ENCODE measurements at places on chromosomes 11 and 22.
A peak's percentile ranks its signal among the peaks of the same experiment; 100 is the strongest.

DNA sequence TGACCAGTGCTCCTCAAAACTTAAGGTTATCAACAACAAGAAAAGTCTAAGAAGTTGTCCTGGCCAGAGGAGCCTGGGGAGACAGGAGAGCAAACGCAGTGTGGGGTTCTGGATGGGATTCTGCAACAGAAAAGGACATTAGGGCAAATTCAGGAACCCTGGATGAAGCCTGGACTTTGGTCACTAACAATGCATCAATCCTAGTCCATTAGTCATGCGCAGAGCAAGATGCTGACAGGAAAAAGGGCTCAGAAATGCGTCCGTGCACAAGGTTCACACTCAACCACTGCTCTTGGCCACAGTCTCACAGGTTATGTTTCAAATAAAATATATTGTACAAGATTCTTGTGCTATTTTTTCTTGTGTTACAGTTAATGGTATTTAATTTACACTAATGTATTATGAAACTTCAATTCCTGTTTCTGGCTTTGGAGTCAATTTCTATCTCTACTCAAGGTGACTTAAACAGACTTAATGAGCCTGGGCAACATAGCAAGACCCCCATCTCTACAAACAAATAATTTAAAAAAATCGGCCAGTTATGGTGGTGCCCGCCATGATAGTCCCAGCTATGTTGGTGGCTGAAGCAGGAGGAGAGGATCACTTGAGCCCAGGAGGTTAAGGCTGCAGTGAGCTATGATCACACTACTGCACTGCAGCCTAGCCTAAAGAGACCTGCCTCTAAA is 13.6 kb downstream of the GNB1L start:
- no peak for DNase-seq

DNA sequence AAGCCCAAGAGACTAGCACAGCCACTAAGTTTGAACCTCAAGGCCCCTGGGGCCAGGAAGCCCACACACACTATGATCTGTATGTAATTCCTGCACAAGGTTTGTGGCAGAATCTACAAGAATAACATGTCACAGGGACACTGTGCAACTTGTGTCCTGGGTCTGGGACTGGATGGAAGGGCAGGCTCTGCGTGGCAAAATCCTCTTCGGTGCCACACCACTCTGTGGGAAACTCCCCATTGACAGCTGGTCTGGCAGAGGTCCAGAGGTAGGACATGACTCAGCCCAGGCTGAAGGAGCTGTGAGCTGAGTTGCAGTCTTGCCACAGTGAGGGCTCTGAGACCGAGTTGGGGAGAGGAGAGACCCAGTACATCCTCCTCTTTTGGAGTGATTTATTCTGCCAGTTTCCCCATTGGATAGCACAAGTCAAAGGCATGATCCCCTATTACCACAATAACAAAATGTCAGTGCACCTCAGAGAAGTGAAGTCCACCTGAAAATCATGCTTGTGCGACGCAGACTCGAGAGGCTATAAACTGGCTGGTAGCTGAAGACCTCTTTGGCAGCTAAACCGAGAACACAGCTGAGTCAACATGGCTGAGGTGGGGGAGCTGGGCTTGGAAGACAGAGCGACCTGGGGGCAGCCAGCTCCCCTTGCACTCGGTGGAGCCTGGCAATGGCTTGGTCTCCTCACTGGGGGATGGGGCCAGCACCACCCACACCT is 23.3 kb upstream of the SERPIND1 start:
- DNase-seq: no peak

- no peak for DNase-seq
Observed at GRCh38 chr22:25363474-25363873, 144.0 kb downstream of the CRYBB2 start.

DNA sequence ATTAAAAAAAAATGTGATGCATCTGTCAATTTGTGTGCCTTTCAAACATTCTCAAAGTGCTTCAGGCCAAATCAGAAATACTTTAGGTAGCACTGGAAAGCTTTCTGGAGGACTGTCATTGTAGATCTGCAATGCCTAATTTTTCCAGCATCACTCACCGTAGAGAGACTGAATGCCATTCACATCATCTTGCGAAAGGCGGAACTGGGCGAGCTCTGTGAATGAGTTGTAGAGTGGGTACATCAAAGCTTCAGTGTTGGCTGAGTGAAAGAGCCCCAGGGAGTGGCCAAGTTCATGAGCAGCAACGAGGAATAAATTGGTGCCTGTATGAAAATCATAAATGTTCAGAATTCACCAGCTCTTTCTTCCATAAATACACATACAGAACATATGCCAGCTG is 4.0 kb downstream of the MMP10 start:
- no peak for DNase-seq

- no peak for DNase-seq
Observed at GRCh38 chr11:115580927-115581680, 76.9 kb upstream of the CADM1 start.

DNA sequence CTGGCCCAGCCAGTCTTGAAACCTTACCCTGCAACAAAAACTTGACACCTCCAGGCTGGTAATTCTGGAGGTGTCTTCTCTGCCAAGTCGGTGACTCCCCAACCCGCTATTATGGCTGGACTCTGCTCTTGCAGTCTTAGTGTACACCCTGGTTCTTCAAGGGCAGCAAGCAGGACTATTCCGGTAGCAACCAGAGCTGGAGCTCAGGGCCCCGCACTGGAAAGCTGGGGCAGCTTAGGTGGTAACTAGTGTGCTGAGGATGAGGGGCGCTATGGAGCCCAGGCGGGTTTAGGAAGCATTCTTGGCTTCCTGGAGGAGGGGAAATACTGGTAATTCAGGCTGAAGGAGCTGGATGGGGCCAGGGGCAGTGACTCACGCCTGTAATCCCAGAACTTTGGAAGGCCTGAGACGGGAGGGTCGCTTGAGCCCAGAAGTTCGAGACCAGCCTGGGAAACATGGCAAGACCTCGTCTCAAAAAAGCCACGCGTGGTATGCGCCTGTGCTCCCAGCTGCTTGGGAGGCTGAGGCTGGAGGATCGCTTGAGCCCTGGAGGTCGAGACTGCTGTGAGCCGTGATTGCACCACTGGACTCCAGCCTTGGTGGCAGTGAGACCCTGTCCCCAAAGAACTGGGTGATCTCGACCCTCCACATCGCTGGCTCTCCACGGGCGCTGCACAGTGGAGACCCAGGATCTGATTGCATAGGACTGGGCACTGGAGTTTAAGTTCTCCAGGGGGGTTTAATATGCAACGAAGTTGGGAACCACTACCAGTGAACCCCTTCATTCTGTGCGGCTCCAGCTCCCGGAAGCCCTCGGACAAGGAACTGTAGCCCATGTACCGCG is 10.6 kb upstream of the AIFM3 start:
- no peak for DNase-seq

DNA sequence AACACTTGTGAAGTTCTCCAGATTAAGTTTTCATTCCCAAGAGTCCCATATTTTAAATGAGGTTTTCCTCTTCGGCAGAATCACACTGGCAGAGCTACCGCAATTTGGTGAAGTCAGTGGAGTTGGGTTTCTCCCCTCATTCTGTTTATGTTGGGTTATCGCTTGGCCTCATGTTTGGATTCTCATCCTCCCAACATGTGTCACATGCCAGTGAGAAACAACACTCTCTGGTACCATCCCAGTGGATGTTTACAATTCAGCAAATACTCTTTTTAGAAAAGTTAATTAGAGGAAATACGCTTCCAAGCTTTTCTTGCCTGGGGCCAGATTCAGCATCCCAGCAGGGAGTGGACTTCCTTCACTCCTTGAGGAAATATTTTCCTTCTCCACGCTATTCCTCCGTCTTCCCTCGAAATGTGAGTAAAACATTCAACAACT is 2.1 kb downstream of the PAMR1 start:
- DNase-seq: no peak

DNA sequence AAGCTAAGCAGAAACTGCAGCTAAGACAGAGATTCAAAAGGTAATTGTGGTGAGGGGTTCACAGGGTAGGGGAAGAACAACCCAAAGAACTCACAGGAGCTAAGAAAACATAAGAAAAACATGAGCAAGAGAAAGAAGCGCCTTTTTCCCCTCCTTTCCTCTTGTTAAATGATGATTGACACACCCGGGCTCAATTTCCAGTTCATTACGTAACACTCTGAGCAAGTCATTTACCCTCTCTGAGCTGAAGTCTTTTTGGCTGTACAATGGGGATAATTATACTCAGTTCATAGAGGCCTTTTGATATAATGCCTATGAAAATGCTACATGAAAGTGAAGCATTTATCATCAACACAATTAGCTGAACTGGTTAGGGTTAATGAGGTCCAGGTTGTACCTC is 17.2 kb downstream of the LRP4 start:
- no peak for DNase-seq

DNA sequence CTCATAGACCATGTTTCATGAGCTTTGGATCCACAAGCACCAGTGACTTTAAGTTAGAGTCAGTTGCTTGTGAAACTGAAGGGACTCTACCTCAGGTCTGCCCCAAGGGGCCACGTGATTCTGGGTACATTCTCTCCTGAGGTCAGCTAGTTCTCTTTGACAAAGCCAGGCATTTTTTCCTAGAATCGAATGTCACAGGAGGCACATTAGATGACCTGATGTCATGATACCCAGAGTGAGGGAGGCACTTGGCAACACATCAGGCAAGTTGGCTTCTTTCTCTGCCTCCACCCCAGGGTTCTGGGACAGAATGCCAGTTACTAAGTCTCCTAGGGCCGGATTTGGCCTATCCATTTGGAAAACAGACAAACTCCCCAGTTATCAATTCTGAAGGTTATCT is 93.0 kb downstream of the APIP start:
- DNase-seq: no peak

GRCh38 chr11:72743321-72744221 is 8.6 kb downstream of the ARAP1 start:
- no peak for DNase-seq

DNA sequence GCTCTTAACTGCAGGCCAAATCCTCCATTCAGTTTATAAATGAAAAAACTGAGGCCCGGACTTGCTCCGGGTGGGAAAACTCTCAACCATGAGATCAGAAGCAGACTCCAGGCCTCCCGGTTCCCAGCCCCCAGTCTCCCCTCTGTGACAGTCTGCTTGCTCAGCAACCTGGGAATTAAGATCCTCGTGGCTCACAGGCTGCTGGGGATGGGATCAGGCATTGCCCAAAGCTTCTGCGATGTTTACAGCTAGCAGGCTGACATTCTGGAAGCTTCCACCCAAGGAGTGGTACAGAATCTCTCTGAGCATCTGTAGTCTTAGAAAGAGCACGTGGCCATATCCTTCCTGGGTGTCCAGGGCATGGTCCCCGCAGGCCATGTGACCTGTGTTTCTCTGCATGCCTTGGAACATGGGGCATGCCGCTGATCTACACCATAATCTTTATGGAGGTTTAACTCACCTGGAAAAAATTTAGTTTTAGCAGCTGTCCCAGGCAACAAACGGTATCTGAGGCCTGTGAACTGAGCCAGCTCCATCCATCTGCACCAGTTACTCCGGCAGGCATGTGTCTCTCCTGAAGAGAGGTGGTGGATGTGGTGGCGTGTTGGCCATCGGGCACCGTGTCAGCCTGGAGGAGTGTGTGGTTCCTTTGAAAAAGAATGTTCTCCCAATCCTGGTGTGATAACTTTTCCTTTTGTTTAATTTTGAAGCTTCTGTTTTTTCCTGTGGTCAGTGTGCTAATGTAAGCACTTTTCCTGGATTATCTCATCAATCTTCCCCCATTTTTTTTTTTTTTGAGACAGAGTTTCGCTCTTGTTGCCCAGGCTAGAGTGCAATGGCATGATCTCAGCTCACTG is 7.9 kb downstream of the FBLN1 start:
- no peak for DNase-seq

- no peak for DNase-seq
Observed at GRCh38 chr11:13831696-13832095, 130.8 kb upstream of the SPON1 start.

GRCh38 chr22:35219012-35219411 is 38.3 kb upstream of the HMGXB4 start:
- DNase-seq: no peak

GRCh38 chr11:5626196-5626595 is 1.4 kb downstream of the TRIM34 start:
- DNase-seq: no peak

- peak; percentile 66 for DNase-seq
Observed at GRCh38 chr11:8225589-8226036, 38.1 kb downstream of the LMO1 start.

GRCh38 chr22:45090497-45090910 is 73.2 kb upstream of the NUP50 start:
- DNase-seq: no peak

DNA sequence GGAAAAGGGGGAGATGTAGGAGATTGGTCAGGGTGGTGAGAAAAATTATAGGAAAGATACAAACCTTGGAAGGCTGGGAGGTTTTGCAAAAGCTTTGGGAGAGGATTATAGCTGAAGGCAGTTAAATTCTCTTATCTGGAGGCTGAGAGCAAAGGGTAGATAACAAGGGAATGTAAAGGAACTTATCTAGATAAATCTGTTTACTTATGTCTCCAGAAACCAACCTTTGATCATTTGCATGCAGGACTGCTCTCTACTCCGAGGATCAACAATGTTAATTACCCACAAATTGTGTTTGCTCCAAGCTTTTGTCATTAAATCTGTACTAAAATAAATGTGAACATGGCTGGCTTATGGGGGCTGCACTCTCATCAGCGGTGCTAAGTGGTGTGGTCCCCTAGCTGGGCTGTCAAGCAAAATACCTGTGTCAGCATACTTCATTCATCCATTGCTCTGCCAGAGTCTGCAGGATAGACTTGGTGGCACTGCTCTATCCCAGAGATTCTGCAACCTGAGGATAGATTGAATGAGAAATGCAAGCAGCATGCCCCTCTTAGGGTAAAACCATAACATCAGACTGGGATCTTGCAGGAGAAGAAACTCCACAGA is 1599.2 kb upstream of the TENM4 start:
- no peak for DNase-seq

GRCh38 chr22:44723801-44724200 is 21.8 kb downstream of the PRR5 start:
- no peak for DNase-seq

GRCh38 chr11:34240150-34240494 is 117.7 kb downstream of the ABTB2 start:
- no peak for DNase-seq

DNA sequence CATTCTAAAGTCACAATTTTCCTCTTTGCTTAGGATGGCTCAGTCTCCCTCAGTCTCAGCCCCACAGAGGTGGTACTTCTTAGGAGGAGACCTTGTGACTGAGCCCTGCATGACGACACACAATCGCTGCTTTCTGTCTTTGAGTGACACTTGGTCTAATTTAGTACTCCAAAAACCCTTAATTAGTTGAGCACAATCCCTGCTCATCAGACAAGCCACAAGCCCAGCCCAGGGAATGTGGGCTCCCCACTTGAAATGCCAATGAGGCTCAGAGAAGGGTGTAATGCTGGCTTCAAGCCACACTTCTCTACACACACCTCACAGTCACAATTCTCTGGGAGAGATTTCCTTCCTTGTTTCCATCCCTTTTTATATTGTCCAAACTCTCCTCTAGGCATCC is 101.8 kb downstream of the FEZ1 start:
- no peak for DNase-seq

GRCh38 chr11:38131535-38131934 is 1533.5 kb upstream of the RAG2 start:
- no peak for DNase-seq

- DNase-seq: no peak
Observed at GRCh38 chr22:35314161-35314942, 14.7 kb downstream of the TOM1 start.

Measured in activated gamma-delta T cell treated with Interleukin-2 at 50 U/mL for 16 hours (primary cell).